ENCODE measurements at places on chromosomes 6 and 20.

- no peak for DNase-seq
Observed at GRCh38 chr6:351867-352289, 39.7 kb upstream of the IRF4 start.

- DNase-seq = no peak
Observed at GRCh38 chr20:46978951-46979491, 84.4 kb downstream of the EYA2 start.

GRCh38 chr20:31676609-31676989, 38.9 kb downstream of the COX4I2 start:
- no peak for DNase-seq

GRCh38 chr20:49859807-49860206, 47.2 kb downstream of the SLC9A8 start:
- DNase-seq = no peak

DNA sequence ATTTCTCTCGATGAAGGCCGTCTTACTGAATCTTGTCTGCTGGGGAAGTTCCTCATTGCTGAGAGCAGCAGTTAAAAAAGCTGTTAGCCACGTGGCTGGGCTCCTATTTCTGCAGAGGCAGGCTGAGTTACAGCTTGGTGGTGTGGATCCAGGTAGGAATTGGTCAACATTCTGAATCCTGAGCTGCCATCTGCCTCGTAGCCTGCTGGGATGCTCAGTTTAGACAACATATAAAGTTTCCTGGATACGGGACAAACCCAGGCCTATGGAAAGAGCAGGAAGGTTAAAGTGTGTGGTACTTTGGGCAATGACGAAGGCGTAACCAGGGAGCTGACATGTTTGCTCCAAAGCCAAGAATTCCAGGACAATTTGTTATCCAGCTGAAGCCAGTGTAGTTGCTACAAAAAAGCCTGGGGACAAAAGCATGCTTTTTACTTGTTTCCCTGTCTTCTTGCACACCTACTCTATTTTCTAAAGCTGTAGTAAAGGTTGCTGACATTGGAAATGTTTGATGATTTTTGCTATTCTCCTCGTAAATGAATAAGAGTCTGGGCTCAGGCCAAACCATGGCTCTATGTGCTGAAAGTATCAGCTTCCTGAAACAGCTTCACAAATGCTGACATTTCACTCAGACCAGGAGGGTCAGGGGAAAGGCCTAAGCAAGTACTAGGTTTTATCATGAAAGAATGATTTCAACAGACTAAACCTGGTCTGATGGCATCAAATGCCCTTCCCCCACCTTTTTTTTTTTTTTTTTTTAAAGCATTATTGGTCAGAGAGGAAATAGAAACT, 12.4 kb upstream of the MYLK2 start:
- no peak for DNase-seq

- no peak for DNase-seq
Observed at GRCh38 chr6:47302043-47302442, 7.7 kb downstream of the TNFRSF21 start.

DNA sequence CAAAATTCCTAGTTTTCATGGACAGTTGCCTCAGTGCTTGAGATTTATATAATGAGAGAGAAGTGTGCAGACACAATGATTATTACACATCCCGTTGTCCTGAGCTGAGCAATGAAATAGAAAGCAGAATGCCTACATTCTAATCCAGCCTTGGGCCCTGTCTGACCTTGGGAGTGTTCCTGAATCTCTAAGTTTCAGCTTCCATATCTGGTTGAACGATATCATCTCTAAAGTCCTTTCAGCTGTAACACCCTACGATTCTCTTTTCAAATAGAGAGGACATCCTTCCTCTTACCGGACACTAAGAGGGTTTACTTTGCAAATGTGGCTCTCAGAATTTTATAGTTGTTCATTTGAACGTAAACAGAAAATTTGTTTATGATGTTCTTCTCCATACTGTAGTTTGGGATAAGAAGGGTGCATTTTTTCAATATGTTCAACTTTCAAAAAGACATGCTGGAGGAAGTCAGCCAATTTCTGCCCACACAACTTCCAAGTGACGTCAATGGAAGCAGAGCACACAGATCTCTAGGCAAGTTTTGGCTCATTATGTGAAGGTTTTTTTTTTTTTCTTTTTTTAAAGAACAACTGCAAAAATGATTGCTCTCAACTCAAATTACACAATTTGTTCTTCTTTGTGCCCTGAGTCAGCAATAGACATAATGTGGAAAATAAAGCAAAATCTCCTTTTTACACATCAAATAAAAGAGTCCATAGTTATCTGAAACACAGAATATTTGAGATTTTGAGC, 50.4 kb downstream of the PDE7B start:
- DNase-seq = no peak

GRCh38 chr20:9634327-9634726, 119.9 kb downstream of the LAMP5 start:
- no peak for DNase-seq

- no peak for DNase-seq
Observed at GRCh38 chr6:117128052-117128451, 137.3 kb upstream of the VGLL2 start.

GRCh38 chr20:2706688-2707352, 14.2 kb downstream of the EBF4 start:
- no peak for DNase-seq

- no peak for DNase-seq
Observed at GRCh38 chr6:4318321-4318720, 182.9 kb upstream of the ECI2 start.

DNA sequence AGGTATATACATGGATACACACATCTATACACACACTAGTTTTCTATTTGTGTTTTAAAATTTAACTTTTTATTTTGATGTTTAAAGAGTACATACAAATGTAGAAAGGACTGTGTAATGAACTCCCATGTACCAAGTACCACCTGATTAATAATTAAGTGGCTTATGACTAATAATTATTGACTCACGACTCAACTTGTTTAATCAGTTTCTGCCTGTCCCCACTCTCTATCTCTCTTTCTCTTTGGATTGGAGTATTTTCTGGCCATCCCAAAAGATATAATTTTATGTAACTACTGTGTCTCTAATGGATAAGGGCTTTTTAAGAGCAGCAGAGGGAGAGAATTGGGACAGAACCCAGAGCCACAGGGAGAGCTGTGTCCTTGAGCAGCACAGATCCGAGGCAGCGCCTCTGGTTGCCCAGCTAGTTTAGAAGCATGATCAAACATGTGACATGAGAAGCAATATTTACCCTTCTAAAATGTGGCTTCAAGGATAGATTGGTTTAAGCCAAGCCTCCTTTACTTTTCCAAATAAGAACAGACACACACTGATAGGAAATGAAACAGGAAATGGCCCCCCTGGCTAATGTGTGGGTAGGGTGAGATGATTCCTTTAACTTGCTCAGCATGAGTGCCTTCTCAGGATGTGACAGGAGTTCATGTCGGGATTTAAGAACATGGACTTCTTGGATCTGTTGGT, 81.0 kb downstream of the ERMARD start:
- no peak for DNase-seq

- no peak for DNase-seq
Observed at GRCh38 chr20:11716239-11716944, 201.3 kb upstream of the BTBD3 start.

- no peak for DNase-seq
Observed at GRCh38 chr6:111685058-111685457, 79.4 kb upstream of the TRAF3IP2 start.

All from amygdala (tissue), 56 donors.